Lung microvascular endothelial cell (primary cell): ENCODE measurements at places on chromosomes 2 and 18. TPM values are rescaled to one million over a fixed set of nuclear protein-coding genes. Genes with fewer than 3 reads are reported as not detected.

Gene REV1
- total RNA-seq = 20.7 and 33.3 TPM in 2 replicates

Gene KIF1A
- total RNA-seq = under 0.01 and 0.20 TPM in 2 replicates

Gene MYO5B
- total RNA-seq = under 0.01 and 0.87 TPM in 2 replicates

Gene ABCB11
- total RNA-seq = under 0.01 TPM in 1 of 2 replicates, not detected in the other
